Stimulated activated naive CD4-positive, alpha-beta T cell (primary cell): ENCODE measurements at places on chromosomes 6 and 20.

GRCh38 chr6:160258346-160259142 is at the start of gene SLC22A2:
SLC22A2 (minus strand) TSS chr6:160258821; CDS start chr6:160258757, 64 bp downstream.
- DNase-seq, result no peak

DNA sequence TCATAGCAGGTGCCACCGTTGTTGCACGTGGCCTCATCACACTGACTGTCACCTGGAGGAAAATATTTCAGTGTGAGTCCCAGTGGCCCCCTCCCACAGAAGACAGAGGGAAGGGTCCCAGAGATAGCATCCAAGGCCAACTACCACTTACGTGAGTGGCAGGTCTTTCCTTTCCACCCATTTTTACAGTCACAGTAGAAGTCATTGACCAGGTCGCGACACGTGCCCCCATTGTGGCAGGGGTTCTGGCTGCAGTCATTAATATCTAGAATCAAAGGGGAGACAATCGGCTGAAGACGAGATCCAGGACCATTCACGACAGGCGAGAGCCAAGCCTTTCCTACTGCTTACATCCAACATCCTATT is 28.6 kb downstream of the JAG1 start:
- DNase-seq, result no peak

- DNase-seq, result no peak
Measured at GRCh38 chr6:6895929-6896328, 211.8 kb upstream of the RREB1 start.

DNA sequence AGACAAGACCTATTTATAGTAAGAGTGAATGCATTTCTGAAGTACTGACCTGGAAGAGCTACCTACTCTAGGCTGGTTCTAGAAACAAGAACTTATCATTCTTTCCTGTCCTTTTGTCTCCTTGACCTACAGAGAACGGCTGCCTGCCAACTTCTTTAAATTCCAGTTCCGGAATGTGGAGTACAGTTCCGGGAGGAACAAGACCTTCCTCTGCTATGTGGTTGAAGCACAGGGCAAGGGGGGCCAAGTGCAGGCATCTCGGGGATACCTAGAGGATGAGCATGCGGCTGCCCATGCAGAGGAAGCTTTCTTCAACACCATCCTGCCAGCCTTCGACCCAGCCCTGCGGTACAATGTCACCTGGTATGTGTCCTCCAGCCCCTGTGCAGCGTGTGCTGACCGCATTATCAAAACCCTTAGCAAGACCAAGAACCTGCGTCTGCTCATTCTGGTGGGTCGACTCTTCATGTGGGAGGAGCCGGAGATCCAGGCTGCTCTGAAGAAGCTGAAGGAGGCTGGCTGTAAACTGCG is 8.3 kb downstream of the APOBEC2 start:
- no peak for DNase-seq

DNA sequence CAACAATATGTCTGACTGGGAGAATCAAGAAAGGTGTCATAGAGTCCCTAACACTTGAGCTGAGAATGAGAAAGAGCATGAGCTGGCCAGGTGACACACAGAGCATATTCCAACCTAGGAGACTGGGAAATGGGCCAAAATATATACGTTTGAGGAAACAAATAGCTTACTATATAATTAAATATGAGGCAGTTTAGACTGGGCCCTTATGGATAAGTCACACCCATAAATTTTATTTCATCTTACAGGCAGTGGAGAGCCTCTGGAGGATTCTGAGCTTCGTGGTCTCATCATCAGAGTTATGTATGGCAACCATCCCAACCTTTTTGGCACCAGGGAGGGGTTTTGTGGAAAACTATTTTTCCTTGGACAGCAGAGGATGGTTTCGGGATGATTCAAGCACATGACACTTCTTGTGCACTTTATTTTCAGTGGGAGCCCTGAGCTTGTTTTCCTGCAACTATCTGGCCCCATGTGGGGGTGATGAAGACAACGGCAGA is 12.9 kb upstream of the NQO2 start:
- no peak for DNase-seq

- DNase-seq, result no peak
Measured at GRCh38 chr6:41326092-41326491, 9.3 kb upstream of the NCR2 start.

- DNase-seq, result no peak
Measured at GRCh38 chr6:29777310-29777709, 50.3 kb upstream of the HLA-G start.
